ENCODE measurements at places on chromosomes 1 and 21.

GRCh38 chr1:227914801-227915563 lies 32.8 kb downstream of the WNT9A start:
- DNase-seq: no peak

- no peak for DNase-seq
Observed at GRCh38 chr21:27769763-27770162, 802.9 kb upstream of the ADAMTS5 start.

DNA sequence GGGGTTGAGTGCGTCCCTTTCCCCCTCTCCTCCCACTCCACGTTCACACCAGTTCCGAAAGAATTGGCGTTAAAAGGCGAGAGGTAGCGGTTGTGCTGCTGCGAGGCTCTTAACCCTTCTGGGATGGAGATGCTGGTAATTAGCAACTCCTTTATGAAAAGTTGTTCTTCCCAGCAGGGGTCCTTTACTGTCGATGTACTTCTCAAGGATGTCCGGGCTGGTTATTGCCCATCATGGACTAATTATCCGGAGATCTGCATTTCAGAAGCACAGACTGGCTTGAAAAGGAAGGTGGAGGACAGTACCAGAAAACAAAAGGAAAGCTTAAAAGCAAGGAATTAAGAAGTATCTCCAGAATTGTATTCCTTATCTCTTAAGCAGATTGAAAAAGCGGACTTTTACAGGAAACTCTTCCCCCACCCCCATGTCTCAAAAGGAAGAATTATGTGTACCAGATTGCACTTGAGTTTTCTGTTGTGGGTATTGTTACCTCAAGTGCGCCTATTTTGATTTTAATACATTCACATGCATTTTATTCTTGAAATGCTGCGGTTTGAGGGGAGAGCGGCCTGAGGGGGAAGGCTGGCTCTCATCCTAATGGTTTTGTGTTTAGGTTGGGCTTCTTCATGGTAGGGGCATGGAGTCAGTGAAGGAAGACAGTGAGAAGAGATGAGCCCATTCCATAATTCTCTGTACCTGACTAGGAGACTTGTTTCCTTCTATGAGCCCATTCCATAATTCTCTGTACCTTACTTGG lies 1.5 kb downstream of the AK4 start:
- no peak for DNase-seq

DNA sequence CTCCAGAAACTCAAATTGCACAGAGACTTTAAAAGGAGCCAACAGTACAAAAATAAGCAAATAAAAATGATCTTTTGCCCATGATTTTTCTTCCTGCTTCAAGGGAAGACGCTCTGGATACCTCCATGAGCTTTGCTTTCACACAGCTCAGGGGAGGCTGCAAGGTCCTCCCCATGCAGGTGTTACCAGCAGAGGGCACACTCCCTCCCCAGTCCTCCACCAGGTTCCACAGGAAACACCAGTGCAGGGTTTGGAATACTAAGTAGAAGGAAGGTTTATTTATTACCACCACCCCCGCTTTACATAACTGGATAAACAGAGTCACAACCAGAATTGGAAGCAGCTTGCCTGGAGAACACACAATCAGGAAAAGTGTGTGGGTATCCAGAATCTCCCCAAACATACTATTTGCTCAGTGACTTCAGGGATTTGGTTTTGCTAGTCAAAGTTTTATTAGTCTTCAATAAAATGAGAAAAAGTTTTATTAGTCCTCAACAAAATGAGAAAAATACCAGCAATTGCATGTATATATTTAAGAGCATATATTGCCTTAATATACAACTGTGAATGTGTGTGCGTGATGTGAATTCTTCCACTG lies 37.3 kb downstream of the HSD3B1 start:
- DNase-seq: no peak

DNA sequence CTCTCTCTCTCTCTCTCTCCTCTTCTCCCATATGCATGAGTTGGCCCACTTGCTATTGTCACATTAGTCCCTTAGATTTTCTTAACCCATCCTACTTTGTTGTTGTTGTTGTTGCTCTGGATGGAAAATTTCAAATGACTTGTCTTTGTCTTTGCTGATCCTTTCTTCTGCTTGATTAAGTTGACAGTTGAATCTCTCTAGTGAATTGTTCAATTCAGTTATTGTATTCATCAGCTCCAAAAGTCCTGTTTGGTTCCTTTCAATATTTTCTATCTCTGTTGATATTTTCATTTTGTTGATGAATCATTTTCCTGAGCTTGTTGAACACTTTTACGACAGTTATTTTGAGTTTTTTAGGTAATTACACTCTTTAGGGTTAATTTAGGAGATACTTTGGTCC lies 18.8 kb upstream of the SLC35D1 start:
- DNase-seq: no peak

GRCh38 chr1:72846476-72847278 lies 564.3 kb upstream of the NEGR1 start:
- DNase-seq: no peak

GRCh38 chr21:31143036-31143435 lies 104.8 kb upstream of the KRTAP19-8 start:
- DNase-seq: no peak

DNA sequence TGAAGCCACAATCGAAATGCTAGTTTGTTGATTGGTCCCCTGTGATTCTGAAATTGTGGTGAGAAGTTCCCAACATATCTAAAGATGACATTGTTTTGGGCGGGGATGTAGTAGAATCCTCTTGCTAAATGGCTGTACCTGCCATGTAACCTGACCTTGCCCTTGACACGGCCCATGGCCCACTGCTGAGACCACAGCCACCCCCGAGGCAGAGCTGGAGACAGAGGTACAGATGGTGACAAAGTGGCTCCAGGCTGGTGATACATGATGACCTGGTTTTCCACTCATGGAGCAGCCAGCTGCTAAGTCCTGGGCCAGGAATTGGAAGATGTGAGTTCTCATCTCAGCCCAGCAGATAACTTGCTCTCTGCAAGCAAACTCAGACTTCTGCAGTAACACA lies 226.5 kb downstream of the FOXD2 start:
- no peak for DNase-seq

- no peak for DNase-seq
Observed at GRCh38 chr1:12678820-12679219, 34.9 kb downstream of the AADACL4 start.

DNA sequence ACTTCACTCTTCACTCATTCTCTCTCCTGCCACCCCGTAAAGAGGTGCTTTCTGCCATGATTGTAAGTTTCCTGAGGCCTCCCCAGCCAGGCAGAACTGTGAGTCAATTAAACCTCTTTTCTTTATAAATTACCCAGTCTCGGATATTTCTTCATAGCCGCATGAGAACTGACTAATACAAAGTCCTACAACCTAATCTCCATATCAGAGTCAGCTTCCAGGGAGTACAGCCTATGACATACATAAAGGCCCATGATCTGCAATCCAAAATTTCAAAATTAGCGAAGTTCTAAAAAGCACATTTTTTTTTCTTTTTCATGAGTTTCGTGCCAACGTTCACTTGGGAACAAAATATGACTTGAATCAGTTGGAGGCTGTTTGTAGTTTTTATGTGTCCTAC lies 256.9 kb upstream of the DUSP10 start:
- no peak for DNase-seq

DNA sequence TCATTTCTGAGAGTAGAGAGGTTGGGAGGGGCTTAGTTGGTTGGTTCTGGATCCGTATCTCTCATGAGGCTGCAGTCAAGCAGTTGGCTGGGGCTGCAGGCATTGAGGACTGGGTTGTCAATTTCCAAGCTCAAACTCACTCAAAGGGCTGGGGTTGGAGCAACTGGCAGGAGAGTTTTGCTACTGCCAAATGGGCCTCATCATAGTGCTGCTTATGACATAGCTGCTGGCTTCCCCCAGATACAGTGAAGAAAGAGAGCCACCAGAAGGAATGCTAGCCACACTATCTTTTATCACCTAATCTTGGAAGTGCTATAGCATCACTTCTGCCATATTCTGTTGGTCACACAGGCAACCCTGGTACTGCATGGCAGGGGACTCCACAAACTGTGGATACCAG lies 363.5 kb upstream of the USP24 start:
- no peak for DNase-seq

GRCh38 chr1:182672487-182672836 lies 11.9 kb downstream of the RGS8 start:
- DNase-seq: no peak

- DNase-seq: no peak
Observed at GRCh38 chr1:175890958-175891357, 147.6 kb upstream of the TNR start.

DNA sequence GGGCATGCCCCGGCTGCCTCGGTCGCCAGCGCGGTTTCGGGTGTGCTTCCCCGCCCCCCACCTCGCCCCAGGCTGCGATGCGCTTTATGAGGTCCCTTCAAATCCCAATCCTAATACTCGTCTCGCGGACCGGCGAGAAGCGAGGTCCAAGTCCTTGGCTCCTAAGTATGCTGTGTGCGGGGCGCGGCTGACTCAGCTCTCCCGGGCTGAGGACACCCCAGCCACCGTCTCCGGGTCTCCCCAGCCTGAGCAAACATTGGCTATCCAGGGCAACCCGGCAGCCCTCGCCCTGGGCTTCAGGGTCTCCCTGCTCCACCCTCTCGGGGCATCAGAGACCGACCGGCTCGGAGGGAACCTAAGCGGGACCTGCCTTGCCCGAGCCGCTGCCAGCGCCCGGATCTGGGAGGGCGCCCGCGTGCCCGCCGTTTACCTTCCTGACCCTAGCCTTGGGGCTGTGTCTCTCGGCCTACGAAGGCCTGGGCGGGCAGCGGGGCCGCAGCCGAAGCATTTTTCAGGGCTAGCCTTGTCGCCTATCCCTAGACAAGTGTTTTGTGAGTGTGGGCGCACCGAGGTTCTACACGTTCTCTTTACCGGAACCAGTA lies 1.2 kb downstream of the ITPKB start:
- DNase-seq: peak; percentile 44

GRCh38 chr1:85824066-85824840 lies 116.0 kb upstream of the ZNHIT6 start:
- no peak for DNase-seq

DNA sequence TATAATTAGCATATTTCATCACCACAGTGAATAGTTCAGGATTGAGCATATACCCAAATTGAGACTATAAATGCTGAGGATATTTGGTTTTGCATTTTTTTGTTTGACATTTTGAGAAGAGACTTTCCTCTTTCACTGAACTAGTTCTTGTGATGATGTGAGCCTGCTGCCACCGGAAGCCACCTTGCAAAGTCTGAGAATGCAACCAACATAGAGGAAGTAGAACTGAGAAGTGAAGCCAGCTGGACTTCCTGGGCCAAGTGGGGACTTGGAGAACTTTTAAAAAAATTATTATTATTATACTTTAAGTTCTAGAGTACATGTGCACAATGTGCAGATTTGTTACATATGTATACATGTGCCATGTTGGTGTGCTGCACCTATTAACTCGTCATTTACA lies 102.3 kb downstream of the RPE65 start:
- no peak for DNase-seq

GRCh38 chr21:35236090-35236489 lies 187.0 kb upstream of the RUNX1 start:
- DNase-seq: peak; percentile 20

DNA sequence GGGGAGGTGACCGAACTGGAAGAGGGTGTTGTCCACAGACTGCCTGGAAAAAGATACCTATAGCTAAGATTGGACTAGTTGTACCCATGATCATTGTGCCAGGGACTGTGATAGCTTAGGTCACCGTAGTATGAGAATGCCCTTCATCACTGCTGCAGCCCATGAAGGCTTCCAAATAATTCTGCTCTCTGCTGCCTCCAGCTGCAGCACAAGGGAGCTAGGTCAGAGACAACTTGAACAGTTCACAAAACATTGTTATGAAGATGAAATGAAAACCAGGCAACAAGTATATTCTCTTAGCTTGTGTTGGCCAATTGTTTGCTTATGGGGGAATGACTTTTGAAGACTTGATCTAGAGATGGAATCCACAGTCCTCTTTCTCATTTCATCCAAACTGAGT lies 246.7 kb downstream of the MRPL39 start:
- DNase-seq: peak; percentile 5

- DNase-seq: no peak
Observed at GRCh38 chr1:91529856-91530255, 29.2 kb downstream of the CDC7 start.

DNA sequence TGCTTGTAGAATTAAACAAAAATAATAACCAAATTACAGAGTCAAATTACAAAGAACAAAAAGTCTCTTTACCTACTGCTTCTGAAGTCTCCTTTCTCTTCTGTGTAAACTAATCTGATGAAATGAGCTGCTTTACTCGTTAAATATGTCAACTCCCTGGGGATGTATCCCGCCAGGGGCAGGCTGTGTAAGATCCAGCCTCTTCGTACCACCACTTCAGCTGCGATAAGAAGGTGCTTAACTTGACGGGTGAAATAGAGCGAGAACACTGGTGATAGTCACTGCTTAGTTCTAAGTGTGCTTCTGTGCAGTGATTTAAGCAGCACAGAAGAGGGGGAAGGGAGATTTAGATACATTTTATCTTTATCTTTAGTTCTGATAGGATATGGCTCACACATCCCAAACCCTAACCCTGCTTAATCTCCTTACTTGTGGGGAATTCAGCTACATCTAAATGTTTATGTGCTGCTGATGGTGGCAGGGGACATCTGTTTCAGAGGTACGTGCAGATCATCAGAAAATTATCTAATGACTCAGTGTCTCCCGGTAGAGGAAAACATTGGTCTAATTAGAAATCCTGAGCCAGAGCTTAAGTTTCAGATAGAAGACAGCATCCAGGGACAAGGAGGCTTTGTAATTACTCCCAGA lies 46.0 kb downstream of the RHOU start:
- DNase-seq: no peak

DNA sequence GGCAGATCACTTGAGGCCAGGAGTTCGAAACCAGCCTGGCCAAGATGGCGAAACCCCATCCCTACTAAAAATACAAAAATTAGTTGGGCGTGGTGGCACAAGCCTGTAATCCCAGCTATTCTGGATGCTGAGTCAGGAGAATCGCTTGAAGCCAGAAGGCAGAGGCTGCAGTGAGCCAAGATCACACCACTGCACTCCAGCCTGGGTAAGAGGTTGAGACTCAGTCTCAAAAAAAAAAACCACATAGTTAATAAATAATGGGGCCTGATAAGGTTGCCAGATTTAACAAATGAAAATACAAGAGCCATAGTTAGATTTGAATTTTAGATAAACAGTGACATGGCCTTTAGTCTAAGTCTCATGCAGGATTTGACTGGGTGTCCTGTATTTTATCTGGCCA lies 175.7 kb downstream of the ZZZ3 start:
- no peak for DNase-seq

DNA sequence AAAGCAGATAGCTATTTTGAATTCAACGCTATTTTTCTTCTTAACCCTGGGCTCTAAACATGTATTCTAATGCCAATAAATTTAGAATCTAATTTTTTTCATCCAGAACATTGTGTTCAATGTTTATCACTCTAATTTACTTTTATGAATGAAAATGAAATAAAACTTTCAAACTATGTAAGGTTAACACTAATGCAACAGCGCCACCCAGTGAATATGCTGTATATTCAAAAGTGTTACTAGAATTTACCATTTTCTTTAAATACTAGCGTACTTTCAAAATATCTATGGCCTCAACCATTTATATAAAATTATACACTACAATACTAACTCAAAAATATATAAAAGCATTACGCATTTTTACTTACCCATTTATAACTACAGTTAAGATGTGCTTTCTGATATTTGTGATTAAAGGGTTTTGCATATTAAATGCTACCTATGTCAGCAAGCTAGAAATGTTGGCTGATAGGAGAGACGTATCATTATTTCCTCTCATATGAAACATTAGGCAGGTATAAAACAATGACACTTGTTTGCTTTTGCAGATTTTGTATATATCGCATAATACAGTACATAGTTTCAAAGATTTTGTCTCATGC lies 5.9 kb upstream of the NUF2 start:
- DNase-seq: peak; percentile 39

Measured in activated CD4-positive, alpha-beta T cell treated with anti-CD3 and anti-CD28 coated beads, Interleukin-2, Interleukin-4, amounts not matched to agents 100 ng/mL and 50 ng/mL, durations not matched to agents 16 hours and 8 hours (primary cell).